ENCODE measurements at places on chromosomes 11 and 22.

DNA sequence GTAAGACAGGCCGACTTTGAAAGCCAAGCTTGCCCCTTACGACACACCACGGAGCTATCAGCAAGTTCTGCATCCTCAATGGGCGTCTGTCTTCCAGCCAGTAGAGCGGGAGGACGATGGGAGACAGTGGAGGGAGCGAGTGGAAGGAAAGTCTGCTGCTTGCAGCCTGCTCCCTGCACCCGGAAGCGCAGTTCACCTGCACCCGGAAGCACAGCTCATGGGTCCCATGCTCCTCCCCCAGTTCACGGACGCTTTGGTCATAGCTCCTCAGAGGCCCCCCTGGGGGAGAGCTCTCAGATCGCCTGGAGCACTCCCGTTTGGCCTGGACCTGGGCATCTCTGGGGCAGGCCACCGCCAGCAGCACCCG is 51.3 kb downstream of the FBLN1 start:
- DNase-seq: no peak

GRCh38 chr11:20364341-20364792 is 853 bp downstream of the HTATIP2 start:
- no peak for DNase-seq

DNA sequence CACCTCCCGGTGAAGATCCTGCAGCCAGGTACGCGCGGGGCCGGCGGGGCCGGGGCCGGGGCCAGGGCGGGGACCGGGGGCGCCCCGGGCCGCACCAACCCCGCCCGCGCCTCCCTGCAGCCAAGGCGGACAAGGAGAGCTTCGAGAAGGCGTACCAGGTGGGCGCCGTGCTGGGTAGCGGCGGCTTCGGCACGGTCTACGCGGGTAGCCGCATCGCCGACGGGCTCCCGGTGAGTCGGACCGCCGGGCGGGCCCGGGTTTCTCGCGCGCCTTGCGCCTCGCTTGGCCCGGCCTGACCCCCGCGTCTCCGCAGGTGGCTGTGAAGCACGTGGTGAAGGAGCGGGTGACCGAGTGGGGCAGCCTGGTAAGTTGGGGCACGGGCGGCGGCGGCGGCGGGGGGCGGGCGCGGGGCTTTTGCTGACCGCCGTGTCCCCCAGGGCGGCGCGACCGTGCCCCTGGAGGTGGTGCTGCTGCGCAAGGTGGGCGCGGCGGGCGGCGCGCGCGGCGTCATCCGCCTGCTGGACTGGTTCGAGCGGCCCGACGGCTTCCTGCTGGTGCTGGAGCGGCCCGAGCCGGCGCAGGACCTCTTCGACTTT is 531 bp downstream of the PIM3 start:
- no peak for DNase-seq

GRCh38 chr22:45418056-45418769 is 4.7 kb downstream of the RIBC2 start:
- DNase-seq: no peak

- no peak for DNase-seq
Measured at GRCh38 chr11:12694183-12694531, 19.9 kb downstream of the TEAD1 start.

Measured in esophagus squamous epithelium (tissue), 5 donors.